ENCODE measurements at places on chromosomes 1 and 21. TPM values are rescaled to one million over a fixed set of nuclear protein-coding genes. Genes with fewer than 3 reads are reported as not detected.

- DNase-seq = no peak
These were observed 3.6 kb upstream of the KIF17 start for GRCh38 chr1:20721117-20722061.

DNA sequence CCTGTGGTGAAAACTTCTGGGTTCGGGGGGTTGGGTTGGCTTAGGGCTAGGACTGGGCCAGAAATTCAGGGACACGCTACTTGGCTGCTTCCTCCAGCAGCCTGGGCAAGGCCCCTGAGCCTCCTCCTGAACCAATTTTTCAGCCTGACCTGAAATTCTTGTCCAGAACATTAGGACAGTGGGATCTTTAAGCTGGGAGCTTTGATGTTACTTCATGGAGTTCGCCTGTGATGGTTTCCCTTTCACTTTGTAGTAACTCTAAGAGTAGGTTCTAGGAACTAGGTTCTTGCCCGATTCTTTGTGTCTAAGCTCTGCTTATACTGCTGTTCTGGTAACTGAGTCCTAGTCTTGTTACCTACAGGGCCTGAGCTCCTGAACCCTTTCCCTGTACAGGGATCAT, 75.3 kb downstream of the S1PR1 start:
- no peak for DNase-seq

GRCh38 chr1:58528518-58528917, 18.0 kb downstream of the OMA1 start:
- peak; percentile 59 for DNase-seq

DNA sequence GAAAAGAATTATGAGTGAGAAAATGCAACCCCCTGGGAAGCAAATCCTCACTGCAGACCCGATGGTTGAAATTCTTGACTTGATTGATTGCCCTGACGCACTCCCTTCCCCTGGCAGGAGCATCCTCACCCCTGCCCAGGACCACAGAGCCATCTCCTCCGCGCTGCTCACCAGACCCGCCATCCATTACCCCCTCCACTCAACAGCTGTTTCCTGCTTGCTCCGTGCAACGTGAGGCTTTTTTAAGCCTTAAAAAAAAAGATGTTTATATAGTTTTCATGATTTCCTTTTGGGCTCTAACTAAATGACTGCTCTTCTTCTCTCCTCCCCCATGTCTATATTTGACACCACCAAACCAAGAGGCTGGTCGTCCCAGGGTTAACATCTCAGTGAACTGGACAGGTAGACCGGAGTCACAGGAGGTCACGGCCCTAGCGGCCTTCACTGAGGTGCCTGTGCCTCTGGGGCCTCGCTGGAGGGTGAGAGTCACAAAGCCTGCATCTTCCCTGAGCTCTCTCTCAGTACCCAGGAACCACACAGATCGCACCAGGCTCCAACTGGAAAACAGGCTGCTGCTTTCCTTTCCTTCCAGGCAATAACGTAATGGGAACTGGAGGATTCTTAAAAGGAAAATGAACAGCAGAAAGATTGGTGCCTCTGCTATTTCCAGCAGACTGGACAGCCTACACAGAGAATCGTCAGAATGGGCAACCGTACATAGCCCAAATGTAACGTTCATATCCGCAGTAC, 49.8 kb downstream of the ZBTB18 start:
- DNase-seq = no peak

- DNase-seq = no peak
These were observed 72.9 kb downstream of the UCHL5 start for GRCh38 chr1:192986110-192986747.

- DNase-seq = no peak
These were observed 29.4 kb upstream of the TRIM17 start for GRCh38 chr1:228445843-228446650.

DNA sequence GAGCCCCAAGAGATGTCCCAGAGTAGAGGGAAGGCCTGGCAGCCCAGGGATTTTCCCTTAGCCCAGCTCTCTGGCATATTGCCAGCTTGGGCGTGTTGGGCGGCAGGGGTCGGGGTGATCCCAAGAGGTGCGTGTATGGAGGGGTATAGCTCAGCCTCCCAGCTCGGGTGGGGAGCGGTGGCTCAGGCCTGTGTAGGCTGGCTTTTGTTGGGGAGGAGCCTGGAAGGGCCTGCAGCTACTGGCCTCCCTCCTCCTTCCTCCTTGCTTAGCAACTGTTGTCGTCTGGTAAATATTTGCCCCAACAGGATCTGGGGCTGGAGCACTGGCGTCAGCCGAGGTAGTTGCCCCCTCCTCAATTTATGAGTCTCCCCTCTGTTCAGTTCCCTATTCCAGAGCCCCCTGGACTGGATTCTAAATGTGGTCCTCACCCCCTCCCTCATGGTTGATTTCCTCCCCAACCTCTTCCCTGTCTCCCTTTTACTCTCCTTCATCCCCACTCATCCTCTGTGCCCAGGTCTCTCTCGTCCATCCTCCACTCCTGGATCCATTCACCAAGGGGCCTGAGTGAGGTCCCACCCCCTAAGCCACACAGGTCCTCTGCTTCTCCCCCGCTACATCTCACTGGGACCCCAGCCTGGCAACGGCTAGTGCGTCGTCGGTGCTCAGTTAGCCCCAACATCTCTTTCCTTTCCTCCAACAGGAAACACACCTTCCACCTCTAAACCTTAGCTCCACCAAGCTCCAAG, 10.3 kb upstream of the LMNA start:
- DNase-seq = peak; percentile 69

Gene CD1B
- total RNA-seq = not detected

Gene DR1
- total RNA-seq = 95.6 TPM

Gene FLG
- 0.80 TPM for total RNA-seq

Data from HT1080 (cell line).